Colonic mucosa (tissue), 4 donors: ENCODE measurements at places on chromosomes 2 and 18. TPM values are rescaled to one million over a fixed set of nuclear protein-coding genes. Genes with fewer than 3 reads are reported as not detected.

EMILIN1 gene
- 43.0 TPM for total RNA-seq

CXCR1 gene
- total RNA-seq = not detected

HOXD8 gene
- 3.1 TPM for total RNA-seq

BCS1L gene
- total RNA-seq = 63.7 TPM

DSG4 gene
- 0.16 TPM for total RNA-seq

CYP27C1 gene
- not detected for total RNA-seq

NCKAP1 gene
- 105 TPM for total RNA-seq

- no peak for DNase-seq
- H3K27me3 ChIP-seq = no peaks in the 10 kb centered on the region
- H3K4me1 ChIP-seq = no peaks in the 10 kb centered on the region
- H3K36me3 ChIP-seq = no peaks in the 10 kb centered on the region
- H3K27ac ChIP-seq = no peak overlapping the region
- no peak overlapping the region for H3K4me3 ChIP-seq
These were observed 28.8 kb downstream of the ADAM23 start for GRCh38 chr2:206472094-206472493.

GRCh38 chr2:112662704-112663103 is 17.0 kb downstream of the SLC20A1 start:
- no peaks in the 10 kb centered on the region for H3K4me1 ChIP-seq
- no peaks in the 10 kb centered on the region for H3K27me3 ChIP-seq
- no peak overlapping the region for H3K27ac ChIP-seq
- H3K4me3 ChIP-seq = no peak overlapping the region
- peaks cover 17% of the 10 kb centered on the region for H3K36me3 ChIP-seq

DNA sequence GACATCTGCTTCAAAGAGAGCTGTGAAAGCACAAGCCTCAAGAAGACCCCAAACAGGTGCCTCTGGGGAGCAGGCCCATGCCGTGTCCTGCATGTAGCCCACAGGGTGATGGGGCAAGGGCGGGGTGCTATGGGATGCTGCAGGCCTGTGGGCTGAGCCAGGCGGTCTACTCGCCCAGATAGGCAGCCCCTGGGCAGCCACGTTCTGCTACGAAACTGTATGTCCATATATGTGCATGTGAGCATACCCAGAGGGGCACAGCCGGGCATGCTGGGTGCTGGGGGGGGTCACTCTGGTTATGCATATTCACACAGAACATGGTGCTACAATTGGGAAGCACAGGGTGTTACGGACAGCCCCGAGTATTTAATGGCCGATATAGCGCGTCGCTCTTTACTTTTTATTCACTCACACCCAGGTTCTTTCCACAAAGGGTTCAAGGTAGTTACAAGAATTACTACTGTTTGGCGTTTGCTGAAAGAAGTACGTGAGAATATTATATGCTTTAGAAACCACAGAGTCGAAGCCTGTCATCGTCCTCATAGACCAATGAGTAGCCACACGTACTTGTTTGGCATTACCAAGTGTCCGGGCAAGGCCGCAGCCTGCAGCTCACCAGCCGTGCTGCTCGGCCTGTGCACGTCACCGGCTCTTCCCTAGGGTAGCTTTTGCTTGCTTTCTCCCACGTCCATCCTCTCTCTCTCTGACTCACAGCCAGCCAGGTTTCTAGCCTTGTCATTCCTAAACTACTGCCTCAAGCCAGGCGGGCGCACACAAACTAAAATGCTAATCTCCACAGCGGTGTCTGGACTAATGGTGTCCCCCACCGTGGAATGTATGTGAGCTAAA is 14.4 kb downstream of the MTERF4 start:
- no peaks in the 10 kb centered on the region for H3K4me1 ChIP-seq
- H3K4me3 ChIP-seq = no peak overlapping the region
- no peak for DNase-seq
- H3K36me3 ChIP-seq = no peaks in the 10 kb centered on the region

DNA sequence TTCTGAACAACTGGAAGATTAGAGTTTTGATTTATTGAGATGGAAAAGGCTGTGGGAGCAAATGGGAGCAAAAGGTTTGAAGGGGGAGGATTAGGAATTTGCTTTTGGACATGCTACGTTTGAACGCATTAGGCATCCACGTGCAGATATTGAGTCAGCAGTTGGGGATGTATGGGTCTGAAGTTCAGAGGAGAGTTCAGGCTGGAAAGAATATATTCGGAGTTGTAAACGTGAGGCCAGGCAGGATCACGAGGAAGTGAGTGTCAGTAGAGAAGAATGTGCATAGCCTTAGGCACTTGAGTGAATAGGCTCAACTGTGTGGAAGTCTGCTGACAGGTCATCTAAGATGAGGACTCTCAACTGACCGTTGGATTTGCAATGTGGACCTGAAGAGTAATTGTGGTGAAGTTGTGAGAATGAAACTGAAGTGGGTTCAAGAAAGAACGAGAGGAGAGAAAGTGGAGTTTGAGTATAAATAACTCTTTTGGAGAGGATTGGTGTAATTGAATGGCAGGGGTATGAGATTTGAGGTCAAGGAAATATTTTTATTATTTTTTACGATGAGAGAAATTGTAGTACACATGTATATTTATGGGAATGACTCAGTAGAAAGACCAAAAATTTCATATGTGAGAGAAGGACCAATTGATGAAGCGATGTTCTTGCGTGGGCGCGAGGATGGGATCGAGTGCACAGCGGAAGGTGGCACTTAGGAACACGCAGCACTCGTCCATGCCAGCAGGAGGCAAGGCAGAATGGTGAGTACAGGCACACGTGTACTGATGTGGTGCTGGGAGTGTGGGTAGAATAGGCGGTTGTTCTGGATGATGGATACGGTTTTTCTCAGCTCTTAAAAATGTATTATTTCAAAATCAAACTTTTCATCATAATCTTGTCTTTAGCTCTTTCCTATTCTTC is 40.5 kb upstream of the POLE4 start:
- H3K27me3 ChIP-seq = no peaks in the 10 kb centered on the region
- H3K36me3 ChIP-seq = no peaks in the 10 kb centered on the region

- no peaks in the 10 kb centered on the region for H3K27me3 ChIP-seq
- DNase-seq = no peak
- no peak overlapping the region for H3K27ac ChIP-seq
- H3K36me3 ChIP-seq = no peaks in the 10 kb centered on the region
- H3K4me1 ChIP-seq = no peaks in the 10 kb centered on the region
These were observed 616.6 kb upstream of the FSHR start for GRCh38 chr2:49770919-49771318.

DNA sequence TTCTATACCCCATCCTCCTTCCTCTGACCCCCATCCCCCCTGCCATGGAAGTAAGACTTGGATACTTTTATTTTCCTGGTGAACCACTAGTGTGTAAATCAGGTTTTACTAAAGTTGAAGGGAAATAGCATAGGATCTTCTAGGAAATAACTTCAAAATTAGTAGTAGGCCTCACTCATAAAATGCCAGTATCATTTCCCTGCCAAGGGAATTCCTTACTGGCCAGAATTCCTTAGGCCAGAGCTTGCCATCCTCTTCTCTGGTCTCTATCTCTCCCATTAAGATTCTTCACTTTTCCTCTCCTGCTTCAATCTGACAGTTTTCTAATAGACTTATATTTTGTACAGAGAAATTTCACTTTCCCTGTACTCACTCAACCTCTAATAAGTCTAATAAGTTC is 322.8 kb upstream of the TANK start:
- H3K4me3 ChIP-seq = no peak overlapping the region
- no peaks in the 10 kb centered on the region for H3K36me3 ChIP-seq
- DNase-seq = no peak
- no peak overlapping the region for H3K27ac ChIP-seq

DNA sequence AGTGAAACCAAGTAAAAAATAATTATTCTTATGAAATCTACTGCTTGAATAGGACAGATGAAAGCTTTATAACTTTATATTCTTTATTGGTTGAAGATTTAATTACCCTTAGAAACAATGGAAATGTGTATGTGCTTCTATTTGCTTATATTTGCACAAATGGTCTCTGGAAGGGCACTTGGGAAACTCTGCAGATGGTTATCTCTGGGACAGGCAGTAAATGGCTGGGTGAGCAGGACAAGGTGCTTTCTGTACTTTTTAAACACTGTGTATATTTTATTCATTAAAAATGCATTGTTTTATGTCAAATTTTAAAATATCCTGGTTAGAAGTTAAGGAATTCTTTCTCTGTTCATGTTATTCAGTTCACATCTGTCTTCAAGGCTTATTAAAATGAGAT is 131.1 kb downstream of the LRRTM4 start:
- no peaks in the 10 kb centered on the region for H3K4me1 ChIP-seq
- H3K36me3 ChIP-seq = no peaks in the 10 kb centered on the region
- no peak for DNase-seq
- H3K27me3 ChIP-seq = no peaks in the 10 kb centered on the region

GRCh38 chr18:72360634-72361033 is 183.5 kb downstream of the CBLN2 start:
- H3K36me3 ChIP-seq = no peaks in the 10 kb centered on the region
- no peak overlapping the region for H3K27ac ChIP-seq
- H3K27me3 ChIP-seq = no peaks in the 10 kb centered on the region
- H3K4me3 ChIP-seq = no peak overlapping the region

- DNase-seq = no peak
- no peak overlapping the region for H3K27ac ChIP-seq
- H3K4me1 ChIP-seq = no peaks in the 10 kb centered on the region
- no peaks in the 10 kb centered on the region for H3K36me3 ChIP-seq
These were observed 58.2 kb upstream of the ST6GAL2 start for GRCh38 chr2:106944215-106944614.

DNA sequence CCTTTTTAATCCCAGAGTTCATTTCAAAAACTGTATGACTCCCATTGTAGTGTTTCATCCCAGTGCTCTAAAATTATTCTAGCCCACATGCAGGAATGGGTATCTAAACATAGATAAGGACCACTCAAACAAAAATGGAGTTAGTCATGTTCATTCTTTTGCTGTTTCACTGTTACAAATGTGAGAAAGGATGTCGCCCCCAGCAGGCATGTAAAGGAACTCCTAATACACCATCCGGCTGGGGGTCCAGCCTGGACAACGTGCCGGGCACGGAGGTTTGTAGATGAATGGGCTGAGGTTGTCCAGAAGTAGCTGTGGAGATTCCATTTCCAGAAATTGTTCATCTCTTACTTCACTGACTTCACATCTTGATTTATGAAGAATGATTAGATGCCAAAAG is 101.9 kb upstream of the RAB12 start:
- no peaks in the 10 kb centered on the region for H3K36me3 ChIP-seq
- DNase-seq = no peak
- H3K27ac ChIP-seq = no peak overlapping the region
- no peaks in the 10 kb centered on the region for H3K4me1 ChIP-seq
- no peak overlapping the region for H3K4me3 ChIP-seq

- H3K4me1 ChIP-seq = no peaks in the 10 kb centered on the region
- no peak for DNase-seq
- no peaks in the 10 kb centered on the region for H3K36me3 ChIP-seq
- H3K27ac ChIP-seq = no peak overlapping the region
These were observed 371.9 kb downstream of the RIT2 start for GRCh38 chr18:42743373-42744138.

- H3K27me3 ChIP-seq = no peaks in the 10 kb centered on the region
- no peak overlapping the region for H3K4me3 ChIP-seq
- no peak for DNase-seq
- H3K4me1 ChIP-seq = no peaks in the 10 kb centered on the region
These were observed 459.5 kb upstream of the CDH20 start for GRCh38 chr18:60873708-60874107.

- H3K27ac ChIP-seq = no peak overlapping the region
- no peak overlapping the region for H3K4me3 ChIP-seq
- DNase-seq = no peak
These were observed 256.9 kb downstream of the CDH19 start for GRCh38 chr18:66346833-66347588.

GRCh38 chr2:117833911-117834310 is 19.4 kb downstream of the DDX18 start:
- no peak overlapping the region for H3K27ac ChIP-seq
- no peaks in the 10 kb centered on the region for H3K4me1 ChIP-seq
- H3K27me3 ChIP-seq = no peaks in the 10 kb centered on the region
- no peak overlapping the region for H3K4me3 ChIP-seq
- H3K36me3 ChIP-seq = peaks cover 4% of the 10 kb centered on the region

DNA sequence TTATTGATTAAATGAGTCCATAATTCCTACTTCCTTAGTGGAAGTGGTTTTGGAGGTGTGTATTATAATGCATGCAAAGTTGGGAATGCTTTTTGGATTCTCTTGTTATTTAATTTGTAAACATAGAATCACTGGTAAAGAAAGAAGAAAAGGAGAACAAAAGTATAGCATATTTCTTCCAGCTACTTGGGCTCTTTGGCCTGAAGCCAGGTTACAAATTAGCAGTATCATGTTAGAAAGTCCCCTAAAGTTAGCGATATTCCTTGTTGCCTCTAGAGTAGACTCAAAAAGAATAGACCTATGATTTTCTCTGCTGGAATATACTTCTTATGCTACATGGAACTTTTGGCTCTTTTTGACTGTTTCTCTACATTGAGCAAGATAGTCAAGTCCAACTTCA is 60.6 kb upstream of the CD28 start:
- no peak for DNase-seq
- no peaks in the 10 kb centered on the region for H3K36me3 ChIP-seq
- H3K27ac ChIP-seq = no peak overlapping the region
- H3K4me1 ChIP-seq = peaks cover 16% of the 10 kb centered on the region
- H3K27me3 ChIP-seq = no peaks in the 10 kb centered on the region

GRCh38 chr2:108855194-108855593 is 68.6 kb downstream of the CCDC138 start:
- no peak for DNase-seq
- H3K27me3 ChIP-seq = no peaks in the 10 kb centered on the region

DNA sequence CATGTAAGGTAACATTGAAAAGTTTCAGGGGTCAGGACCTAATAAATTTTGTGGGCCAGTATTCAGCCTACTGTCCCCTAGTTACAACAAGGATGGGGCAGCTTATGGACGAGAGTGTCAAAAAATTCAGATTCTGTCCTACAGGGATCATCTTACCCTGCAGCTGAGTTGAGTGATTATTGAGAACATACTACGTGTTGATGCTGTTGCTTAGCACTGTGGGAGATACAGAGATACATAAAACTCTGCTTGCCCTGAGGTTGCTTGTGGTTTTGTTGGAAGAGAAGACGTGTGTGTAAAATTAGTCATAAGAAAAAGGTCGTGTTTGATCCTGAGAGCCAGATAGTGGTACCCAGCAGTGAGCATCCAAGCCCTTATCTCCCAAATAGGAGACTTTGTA is 253.2 kb downstream of the NEDD4L start:
- H3K36me3 ChIP-seq = no peaks in the 10 kb centered on the region
- no peaks in the 10 kb centered on the region for H3K4me1 ChIP-seq
- no peak overlapping the region for H3K4me3 ChIP-seq
- H3K27ac ChIP-seq = no peak overlapping the region
- H3K27me3 ChIP-seq = no peaks in the 10 kb centered on the region

GRCh38 chr2:174635776-174636404 is 38.3 kb upstream of the WIPF1 start:
- H3K4me1 ChIP-seq = no peaks in the 10 kb centered on the region
- no peak overlapping the region for H3K27ac ChIP-seq
- H3K27me3 ChIP-seq = no peaks in the 10 kb centered on the region

- no peaks in the 10 kb centered on the region for H3K4me1 ChIP-seq
- no peaks in the 10 kb centered on the region for H3K36me3 ChIP-seq
- H3K27me3 ChIP-seq = no peaks in the 10 kb centered on the region
- no peak overlapping the region for H3K27ac ChIP-seq
These were observed 64.0 kb downstream of the BOLA3 start for GRCh38 chr2:74083750-74084149.

GRCh38 chr2:70698847-70699246 is 69.2 kb downstream of the ADD2 start:
- H3K27me3 ChIP-seq = no peaks in the 10 kb centered on the region
- H3K4me1 ChIP-seq = no peaks in the 10 kb centered on the region
